Activated gamma-delta T cell treated with Interleukin-2 at 50 U/mL for 16 hours (primary cell): ENCODE measurements at places on chromosomes 5 and 9.

DNA sequence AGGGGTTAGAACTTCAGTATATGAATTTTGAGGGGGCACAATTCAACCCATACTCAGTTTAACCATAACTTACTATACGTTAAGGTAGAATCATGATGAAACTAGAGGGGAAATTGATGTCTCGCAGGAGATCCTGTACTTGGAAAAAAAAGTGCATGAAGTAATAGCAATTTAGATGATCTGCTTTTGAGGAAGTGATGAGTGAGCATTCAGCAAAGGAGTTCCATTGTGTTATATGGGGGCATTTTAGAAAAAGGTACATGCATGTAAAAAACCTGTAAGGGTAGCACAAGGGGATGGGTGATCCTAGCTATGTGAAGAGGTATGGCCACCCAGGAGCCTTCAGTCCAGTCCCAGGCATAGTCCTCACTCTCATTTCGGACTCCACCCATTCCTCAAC lies 14.8 kb upstream of the TMC1 start:
- DNase-seq, result no peak

DNA sequence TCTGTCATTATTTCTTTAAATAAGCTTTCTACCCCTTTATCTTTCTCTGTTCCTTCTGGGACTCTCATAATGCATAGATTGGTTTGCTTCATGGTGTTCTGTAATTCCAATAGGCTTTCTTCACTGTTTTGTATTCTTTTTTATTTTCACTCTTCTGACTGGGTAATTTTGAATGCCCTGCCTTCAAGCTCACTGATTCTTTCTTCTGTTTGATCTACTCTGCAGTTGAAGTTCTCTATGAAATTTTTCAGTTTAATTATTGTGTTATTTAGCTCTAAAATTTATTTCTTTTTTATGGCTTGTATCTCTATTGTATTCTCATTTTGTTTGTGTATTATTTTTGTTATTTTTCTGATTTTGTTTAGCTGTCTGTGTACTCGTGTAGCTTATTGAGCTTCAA lies 89.3 kb upstream of the SLCO4C1 start:
- DNase-seq, result no peak

DNA sequence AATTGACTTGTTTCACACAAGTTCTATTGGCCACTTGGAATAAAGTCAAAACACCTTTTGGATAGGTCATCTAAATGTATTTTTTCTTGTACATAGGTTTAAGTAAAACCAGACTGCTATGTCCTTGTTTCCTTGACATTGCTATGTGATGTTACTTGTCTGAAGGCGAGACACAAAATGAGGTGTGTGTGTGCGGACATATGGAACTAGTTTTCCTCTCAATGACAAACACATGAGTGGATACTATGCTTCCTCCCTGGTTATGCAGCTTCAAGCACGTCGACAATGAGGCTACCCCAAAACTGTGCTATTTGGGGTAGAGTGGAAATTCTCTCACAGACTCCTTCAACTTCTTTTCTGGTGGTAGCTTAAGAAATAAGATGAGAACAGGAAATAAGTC lies 276.8 kb downstream of the GAS1 start:
- DNase-seq, result no peak

DNA sequence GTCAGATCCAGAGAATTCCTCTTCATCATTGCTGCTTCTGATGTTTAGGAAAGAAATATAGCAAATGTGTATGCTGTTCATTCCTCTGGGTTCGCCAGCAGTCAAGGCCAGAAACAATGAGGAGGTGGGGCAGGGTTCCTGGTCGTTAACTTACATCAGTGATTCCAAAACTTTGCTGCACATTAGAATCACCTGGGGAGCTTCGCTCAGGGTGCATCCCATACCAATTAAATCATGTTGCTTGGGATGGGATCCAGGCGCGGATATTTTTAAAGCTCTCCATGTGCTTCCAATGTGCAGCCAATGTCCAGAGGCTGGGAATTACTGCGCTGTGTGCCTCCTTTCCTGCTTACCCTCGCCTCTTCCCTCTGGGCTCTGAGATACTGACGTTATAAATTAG lies 227.9 kb upstream of the KLF9 start:
- DNase-seq, result no peak

GRCh38 chr5:59829386-59829785 lies 64.1 kb downstream of the PDE4D start:
- no peak for DNase-seq

GRCh38 chr5:14102666-14103065 lies 40.5 kb upstream of the TRIO start:
- no peak for DNase-seq

- DNase-seq, result no peak
These were observed 39.0 kb downstream of the DDX31 start for GRCh38 chr9:132630811-132631210.

GRCh38 chr5:96902876-96903275 lies 26.6 kb downstream of the ERAP2 start:
- no peak for DNase-seq

GRCh38 chr5:40676613-40677343 lies 2.9 kb upstream of the PTGER4 start:
- DNase-seq, result no peak

- DNase-seq, result no peak
These were observed 239.6 kb downstream of the KDM4C start for GRCh38 chr9:6997330-6997729.

GRCh38 chr9:764105-764524 lies 77.4 kb upstream of the DMRT1 start:
- DNase-seq, result peak; percentile 17

DNA sequence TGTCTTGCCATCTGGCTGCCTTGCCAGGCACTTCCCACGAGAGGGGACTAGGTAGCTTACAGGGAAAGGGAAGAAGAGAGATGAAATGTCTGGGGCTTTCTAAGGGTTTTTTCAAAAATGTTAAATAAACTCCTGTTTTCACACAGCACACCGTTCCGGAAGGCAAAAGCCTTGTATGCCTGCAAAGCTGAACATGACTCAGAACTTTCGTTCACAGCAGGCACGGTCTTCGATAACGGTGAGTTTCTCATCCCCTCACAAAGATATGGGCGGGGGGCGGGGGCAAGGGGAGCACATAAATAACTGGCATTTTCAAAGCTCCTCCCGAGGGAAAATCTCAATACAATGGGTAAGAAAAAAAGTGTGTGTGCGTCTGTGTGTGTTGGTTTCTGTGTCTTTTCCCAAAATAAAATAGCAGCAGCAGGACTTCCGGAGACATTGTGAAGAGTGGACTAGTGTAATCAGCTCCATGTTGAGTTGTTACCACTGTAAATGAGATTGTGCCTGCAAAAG lies 189.6 kb downstream of the NR3C1 start:
- no peak for DNase-seq

- no peak for DNase-seq
These were observed 40.8 kb downstream of the GRAMD2B start for GRCh38 chr5:126464016-126464415.

GRCh38 chr9:136022731-136023409 lies 61.7 kb upstream of the UBAC1 start:
- no peak for DNase-seq

DNA sequence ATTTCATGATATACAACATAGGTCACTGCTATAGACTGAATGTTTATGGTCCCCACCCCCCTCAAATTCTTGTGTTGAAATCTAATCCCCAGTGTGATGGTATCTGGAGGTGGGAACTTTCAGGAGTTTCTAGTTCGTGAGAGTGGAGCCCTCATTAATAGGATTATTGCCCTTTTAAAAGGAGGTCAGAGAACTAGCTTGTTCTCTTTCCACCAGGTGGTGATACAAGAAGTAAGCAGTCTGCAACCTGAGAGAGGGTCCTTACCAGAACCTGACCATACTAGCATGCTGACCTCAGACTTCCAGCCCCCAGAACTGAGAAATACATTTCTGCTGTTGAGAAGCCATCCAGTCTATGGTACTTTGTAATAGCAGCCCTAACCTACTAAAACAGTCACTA lies 33.3 kb downstream of the TMEM161B start:
- DNase-seq, result no peak

- no peak for DNase-seq
These were observed 970.3 kb upstream of the ARRDC3 start for GRCh38 chr5:92353107-92354030.

GRCh38 chr9:16236882-16237281 lies 633.6 kb downstream of the BNC2 start:
- no peak for DNase-seq

GRCh38 chr5:77167063-77167462 lies 43.4 kb upstream of the PDE8B start:
- DNase-seq, result no peak

DNA sequence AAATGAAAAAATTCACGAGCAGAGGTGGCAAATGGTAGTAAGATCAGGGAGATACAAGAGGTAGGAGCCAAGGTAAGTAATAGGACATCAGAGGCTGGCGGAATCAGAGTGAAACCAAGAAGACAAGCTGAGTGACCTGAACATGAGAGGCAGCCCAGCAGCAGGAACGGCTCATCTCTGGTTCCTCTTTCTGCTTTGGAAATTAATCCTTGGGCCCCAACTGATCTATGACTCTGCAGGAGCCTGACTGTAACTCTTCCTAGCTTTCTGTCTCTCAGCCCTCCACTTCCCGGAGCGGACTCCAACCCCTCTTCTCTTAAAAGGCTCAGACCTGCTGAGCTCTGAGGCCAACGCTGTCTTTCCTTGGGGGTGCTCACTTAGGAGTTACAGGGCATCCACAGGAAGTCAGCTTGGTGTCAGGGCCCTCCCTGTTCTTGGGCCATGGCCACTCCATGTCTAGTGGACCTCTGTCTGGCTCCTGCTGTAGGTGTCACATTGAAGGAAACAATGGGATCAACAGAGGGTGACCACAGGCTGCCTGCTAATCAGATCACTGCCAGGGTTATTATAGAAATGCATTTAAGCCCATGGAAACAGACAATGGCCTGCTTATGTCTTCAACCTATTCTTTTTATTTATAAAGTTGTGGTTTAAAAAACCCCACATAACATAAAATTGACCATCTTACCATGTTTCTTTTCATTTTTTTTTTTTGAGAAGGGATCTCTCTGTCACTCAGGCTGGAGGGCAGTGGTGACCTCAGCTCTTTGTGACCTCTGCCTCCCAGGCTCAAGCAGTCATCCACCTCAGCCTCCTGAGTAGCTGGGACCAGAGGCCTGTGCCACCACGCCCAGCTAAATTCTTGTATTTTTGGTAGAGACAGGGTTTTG lies 22.5 kb upstream of the SHB start:
- no peak for DNase-seq

- DNase-seq, result no peak
These were observed 51.7 kb upstream of the KCNMB1 start for GRCh38 chr5:170440771-170441392.

DNA sequence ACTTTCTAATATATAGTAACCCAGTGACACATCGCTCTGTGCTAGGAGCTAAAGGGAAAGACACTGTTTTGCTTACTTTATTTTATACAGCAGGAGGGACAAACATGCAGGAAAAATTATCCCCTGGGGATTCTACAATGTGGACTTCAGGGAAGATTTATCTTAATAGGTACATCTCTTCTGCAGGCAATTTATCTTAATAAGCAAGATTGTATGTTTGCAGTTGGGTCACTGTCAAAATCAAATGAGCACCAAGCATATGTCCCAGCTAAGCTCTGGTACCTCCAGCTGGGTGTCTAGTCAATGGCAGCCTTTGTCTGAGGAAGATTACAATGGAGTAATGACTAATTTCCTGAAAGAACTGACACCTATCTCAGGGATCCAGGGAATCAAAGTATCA lies 309.9 kb upstream of the PANK3 start:
- no peak for DNase-seq

- DNase-seq, result no peak
These were observed 26.7 kb upstream of the SPINK14 start for GRCh38 chr5:148141645-148142044.

GRCh38 chr9:110125207-110125751 lies 82.7 kb downstream of the C9orf152 start:
- no peak for DNase-seq

GRCh38 chr9:135722365-135722764 lies 20.4 kb downstream of the KCNT1 start:
- DNase-seq, result no peak

DNA sequence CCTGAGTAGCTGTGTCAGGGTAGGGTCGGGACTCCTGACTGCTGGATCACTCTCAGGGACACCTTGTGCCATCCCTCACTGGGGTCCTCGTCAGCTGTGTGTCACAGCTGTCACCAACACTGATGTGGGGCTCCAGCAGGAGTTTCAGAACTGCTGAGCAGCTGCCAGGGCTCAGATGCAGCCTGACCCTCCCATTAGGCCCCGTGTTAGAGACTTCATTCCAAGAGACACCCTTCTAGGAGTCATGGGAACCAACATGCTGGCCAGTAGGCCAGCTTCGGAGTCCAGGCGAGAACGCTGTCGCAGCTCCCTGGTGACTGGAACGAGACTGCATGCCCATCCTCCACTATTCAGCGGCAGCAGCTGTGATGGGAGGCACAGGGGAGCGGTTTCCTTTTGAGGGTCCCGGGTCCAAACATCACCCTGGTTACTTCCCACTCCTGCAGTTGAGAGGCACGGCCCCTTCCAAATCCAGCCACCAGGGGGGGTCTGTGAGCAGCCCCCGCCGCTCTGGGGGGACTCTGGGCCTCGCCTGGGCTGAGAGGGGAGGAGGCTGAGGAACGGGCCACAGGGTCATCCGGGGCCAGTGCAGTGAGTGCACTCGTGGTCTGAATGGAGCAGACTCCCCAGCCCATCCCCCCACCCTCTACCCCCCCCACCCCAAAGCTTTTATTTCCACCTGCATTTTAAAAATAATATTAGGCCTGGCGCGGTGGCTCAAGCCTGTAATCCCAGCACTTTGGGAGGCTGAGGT lies 12.6 kb upstream of the TCF7 start:
- DNase-seq, result peak; percentile 81

DNA sequence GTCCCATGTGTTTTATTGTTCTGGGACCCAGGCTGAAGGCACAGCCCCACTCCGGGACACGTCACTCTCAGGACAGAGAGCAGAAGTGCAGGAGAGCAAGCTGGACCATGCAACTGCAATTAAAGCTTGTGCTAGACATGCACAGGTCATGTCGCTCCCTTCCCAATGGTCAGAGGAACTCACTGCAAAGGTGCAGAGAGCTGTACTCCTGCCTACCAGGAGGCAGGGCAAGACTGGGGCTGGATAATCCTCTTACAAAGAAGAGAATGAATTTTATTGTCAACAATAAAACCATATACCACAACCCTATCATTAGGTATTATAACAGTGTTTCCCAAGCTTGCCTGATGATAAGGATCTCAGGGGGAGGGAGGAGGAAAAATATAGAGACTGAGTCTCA lies 74.0 kb upstream of the NEK6 start:
- no peak for DNase-seq

GRCh38 chr5:24222876-24223275 lies 421.9 kb downstream of the CDH10 start:
- DNase-seq, result no peak

GRCh38 chr5:74888117-74888516 lies 21.9 kb upstream of the FAM169A start:
- DNase-seq, result no peak

GRCh38 chr9:22157276-22157675 lies 148.2 kb upstream of the CDKN2B start:
- DNase-seq, result no peak

DNA sequence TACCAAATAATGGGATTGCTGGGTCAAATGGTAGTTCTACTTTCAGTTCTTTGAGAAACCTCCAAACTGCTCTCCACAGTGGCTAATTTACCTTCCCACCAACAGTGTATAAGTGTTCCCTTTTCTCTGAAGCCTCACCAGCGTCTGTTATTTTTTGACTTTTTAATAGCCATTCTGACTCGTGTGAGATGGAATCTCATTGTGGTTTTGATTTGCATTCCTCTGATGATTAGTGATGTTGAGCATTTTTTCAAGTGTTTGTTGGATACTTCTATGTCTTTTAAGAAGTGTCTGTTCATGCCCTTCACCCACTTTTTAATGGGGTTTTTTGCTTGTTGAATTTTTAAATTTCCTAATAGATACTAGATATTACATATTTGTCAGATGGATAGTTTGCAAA lies 28.4 kb upstream of the SUSD1 start:
- DNase-seq, result no peak

GRCh38 chr9:91776409-91777291 lies 173.4 kb downstream of the ROR2 start:
- DNase-seq, result no peak
